Hematopoietic multipotent progenitor cell treated with erythropoietin and hydrocortisone succinate and interleukin-3 and kit ligand, for 6 days (in vitro differentiated cells): ENCODE measurements at places on chromosomes 16 and 17.

- no peak for DNase-seq
These were observed 21.1 kb downstream of the TANC2 start for GRCh38 chr17:62987136-62987535.

DNA sequence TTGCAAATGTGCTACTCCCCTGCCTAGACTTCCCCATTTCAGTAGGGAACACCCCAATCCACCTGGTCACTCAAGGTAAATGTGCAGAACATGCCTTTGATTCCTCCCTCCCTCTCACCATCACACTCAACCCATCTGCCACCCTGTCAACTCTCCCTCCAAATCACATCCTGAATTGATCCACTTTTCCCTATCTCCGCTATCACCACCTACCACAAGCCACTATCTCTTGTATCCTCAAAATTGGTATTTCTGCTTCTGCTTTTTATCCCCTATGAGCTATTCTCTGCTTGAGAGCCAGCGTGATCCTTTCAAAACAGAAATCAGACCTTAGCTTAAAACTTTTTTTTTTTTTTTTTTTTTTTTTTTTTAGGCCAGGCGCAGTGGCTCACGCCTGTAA is 5.4 kb upstream of the NOL11 start:
- no peak for DNase-seq

GRCh38 chr16:84740596-84741116 is 40.9 kb downstream of the USP10 start:
- no peak for DNase-seq

GRCh38 chr16:57028086-57028485 is 38.7 kb downstream of the NLRC5 start:
- no peak for DNase-seq

GRCh38 chr17:41539979-41540701 is 12.0 kb upstream of the KRT19 start:
- DNase-seq = no peak

GRCh38 chr16:87447323-87447722 is 45.5 kb downstream of the ZCCHC14 start:
- DNase-seq = no peak

- no peak for DNase-seq
These were observed 73.0 kb downstream of the YPEL2 start for GRCh38 chr17:59404471-59404870.

DNA sequence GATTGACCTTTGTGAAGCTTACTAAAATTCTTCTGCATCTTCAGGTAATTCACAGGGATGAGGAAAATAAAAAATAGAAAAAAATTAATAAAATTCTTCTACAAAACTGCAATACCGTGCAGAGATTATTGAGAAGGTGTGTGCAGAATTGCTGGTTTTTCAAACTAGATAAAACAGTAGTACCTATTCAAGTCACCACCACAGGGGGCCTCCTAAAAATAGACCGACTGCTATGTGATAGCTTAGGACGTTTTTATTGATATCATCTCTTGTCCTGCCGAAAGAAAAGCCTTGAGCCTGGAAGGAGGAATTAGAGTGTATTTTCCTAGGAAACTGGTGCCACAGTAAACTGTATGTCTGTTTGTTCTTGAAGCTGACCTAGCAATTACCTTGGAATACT is 325.9 kb downstream of the ZFHX3 start:
- no peak for DNase-seq

DNA sequence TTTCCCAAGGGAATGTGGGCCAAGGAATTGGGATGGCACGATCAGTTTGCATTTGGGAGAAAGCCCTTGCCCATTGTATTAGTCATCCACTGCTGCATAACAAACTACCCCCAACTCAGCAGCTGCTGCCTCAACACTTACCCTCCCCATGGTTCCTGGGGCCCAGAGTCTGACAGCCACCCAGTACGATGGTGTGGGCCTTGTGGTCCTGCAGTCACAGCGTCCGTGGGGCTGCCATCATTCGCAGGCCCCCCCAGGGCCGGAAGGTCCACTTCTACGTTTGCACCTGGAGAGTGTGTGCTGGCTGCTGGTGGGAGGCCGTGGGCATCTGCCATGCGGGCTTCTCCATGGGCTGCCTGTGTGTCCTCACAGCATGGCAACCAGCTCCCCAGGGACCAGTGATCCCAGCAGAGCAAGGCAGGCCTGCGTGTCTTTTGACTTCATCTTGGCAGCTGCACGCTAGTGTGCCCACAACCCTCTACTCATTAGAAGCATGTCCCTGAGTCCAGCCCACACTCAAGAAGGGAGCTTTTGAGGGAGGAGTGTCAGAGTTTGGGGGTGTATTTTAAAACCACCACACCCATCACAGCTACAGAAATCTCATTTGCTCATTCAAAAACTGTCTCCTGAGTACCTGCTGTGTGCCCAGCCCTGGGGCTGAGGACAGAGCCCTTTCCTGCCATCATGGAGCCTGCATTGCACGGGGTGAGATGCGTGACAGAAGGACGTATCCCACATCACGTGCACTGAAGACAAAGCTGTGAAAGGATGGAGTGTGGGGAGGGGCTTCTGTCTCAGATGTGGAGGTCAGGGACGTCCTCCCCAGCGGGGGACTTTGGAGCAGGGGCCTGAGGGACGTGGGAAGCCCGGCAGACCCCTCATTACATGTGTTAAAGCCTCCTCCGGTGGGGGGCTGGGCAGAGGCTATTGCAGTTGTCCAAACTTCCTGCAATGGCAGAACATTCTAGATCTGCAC is 185.0 kb upstream of the ZNF469 start:
- DNase-seq = no peak

GRCh38 chr17:72092710-72093322 is 28.0 kb upstream of the SOX9 start:
- no peak for DNase-seq

DNA sequence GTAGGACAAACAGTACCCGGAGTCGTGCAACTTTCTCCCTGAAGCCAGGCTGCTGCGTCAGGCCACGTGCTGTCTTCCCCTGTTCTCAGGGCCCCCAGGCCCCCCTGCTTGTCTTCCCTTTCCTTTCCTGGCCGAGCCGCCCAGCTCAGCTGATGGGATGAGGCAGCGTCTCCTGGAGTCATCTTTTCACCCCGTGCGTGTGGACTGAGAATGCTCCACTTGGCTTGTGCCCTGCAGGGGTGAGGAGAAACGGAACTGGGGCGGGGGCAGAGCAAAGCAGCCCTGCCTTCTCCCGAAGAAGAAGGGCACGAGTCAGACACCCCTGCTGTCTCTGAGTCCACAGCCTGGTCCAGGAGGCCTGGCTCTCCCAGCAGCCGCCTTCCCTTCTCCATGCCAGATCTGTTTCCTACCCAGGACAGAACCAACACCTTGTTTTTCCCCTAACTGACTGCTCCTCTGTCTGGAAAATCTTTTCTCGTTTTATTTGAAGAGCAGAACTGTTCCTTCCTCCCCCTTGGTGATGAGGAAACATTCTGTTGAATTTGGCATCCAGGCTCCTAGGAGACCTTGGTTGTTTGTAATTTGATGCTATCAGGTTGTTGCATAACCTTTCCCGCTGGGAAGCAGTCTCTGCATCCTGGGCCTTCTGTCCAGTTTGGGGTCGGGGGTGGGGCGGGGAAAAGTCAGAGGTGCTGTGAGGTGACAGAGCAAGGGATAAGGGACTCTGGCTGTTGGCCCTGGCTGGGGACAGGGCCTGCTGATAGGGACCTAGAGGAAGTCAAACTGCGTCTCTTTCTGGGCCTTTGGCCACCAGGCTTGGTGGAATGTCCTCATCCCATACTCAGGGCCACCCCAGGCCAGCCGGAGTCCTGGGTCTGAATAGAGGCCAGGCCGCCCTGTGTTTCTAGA is 78.8 kb downstream of the WIPI1 start:
- DNase-seq = no peak

- DNase-seq = no peak
These were observed 27.2 kb downstream of the HASPIN start for GRCh38 chr17:3750926-3751325.
